Neural progenitor cell (in vitro differentiated cells): ENCODE measurements at places on chromosomes 12 and 14. TPM values are rescaled to one million over a fixed set of nuclear protein-coding genes. Genes with fewer than 3 reads are reported as not detected.
A peak's percentile ranks its signal among the peaks of the same experiment; 100 is the strongest.

- DNase-seq: peak; percentile 3
- H3K27ac ChIP-seq: no peak overlapping the region
- no peaks in the 10 kb centered on the region for H3K27me3 ChIP-seq
These were observed 32.3 kb downstream of the RAD51B start for GRCh38 chr14:67851785-67852410.

- no peaks in the 10 kb centered on the region for H3K27me3 ChIP-seq
- H3K36me3 ChIP-seq: no peaks in the 10 kb centered on the region
- no peak for DNase-seq
- no peak overlapping the region for H3K27ac ChIP-seq
- H3K4me1 ChIP-seq: no peaks in the 10 kb centered on the region
These were observed 44.7 kb downstream of the ANKRD9 start for GRCh38 chr14:102464846-102465341.

DNA sequence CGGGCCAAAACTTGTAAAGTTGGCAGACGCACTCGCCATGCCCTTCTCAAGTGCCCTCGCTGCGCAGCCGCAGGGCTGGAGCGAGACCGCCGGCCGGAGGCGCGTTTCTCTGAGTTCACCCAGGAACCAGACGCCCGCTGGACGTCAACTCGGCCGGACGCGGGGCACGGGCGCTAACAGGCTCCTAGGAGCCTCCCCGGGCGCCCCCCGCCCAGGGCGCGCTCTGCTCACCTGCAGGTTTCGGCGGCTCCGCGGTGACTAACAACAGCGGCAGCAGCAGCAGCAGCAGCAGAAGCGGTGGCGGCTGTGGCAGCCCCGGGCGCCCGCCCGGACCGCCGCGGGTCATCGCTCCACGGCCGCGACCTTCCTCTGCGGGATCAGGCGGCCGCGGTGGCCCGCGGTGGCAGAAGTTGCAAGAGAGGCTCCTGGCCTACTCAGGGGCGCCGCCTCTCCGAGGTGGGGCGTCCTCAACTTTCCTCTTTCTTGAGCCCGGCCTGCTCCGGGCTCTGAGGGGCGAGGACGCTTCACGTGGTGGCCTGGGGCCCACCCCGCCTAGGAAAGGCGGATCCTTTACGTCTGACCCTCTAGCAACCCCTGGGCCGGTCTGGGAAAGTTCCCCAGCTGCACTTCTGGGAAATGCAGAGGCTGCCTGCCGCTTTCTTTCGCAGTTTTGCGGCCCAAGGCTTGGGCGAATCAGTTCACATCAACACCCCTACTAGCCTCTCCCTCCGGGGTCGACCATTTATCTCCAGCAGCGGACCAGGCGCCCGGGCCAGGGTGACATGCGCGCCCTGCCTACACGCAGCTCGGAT, at the start of gene PLBD1:
TSS of gene PLBD1 (minus strand) at position 533 of the 812 bp plus-strand sequence. CDS start at position 346, 187 bp downstream.
- no peaks in the 10 kb centered on the region for H3K4me1 ChIP-seq
- H3K27me3 ChIP-seq: peaks cover 37% of the 10 kb centered on the region
- peak within 1 kb of the TSS; percentile 50 for H3K4me3 ChIP-seq

DNA sequence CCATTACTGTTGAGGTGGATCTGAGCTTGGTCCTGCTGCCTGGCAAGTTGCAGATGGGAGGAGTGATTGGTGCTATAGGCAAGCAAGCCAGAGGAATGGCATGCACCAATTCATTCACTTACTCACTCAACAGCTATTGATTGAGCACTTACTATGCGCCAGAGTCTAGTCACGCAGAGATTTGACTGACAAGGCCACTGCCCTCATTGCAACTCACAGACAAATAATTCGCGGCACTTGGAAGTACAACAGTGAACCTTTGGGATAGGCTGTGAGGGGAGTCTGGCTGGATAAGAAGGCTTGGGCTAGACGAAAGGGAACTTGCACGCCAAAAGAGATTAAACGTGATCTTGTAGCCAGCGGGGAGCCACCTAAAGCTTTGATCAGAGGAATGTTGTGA, 96.2 kb downstream of the NEDD1 start:
- no peak overlapping the region for H3K4me3 ChIP-seq
- DNase-seq: no peak
- no peaks in the 10 kb centered on the region for H3K36me3 ChIP-seq
- peaks cover 37% of the 10 kb centered on the region for H3K4me1 ChIP-seq

GRCh38 chr12:127419111-127419510, 847.9 kb upstream of the TMEM132C start:
- H3K27ac ChIP-seq: no peak overlapping the region
- H3K4me1 ChIP-seq: peaks cover 13% of the 10 kb centered on the region
- no peaks in the 10 kb centered on the region for H3K36me3 ChIP-seq
- DNase-seq: no peak

GRCh38 chr14:99287269-99287942, 15.4 kb upstream of the BCL11B start:
- H3K4me1 ChIP-seq: no peaks in the 10 kb centered on the region
- no peaks in the 10 kb centered on the region for H3K36me3 ChIP-seq
- no peak for DNase-seq

GRCh38 chr12:104626069-104626837, 169.5 kb downstream of the CHST11 start:
- peaks cover 37% of the 10 kb centered on the region for H3K4me1 ChIP-seq
- H3K27ac ChIP-seq: no peak overlapping the region
- H3K27me3 ChIP-seq: no peaks in the 10 kb centered on the region
- DNase-seq: no peak
- no peak overlapping the region for H3K4me3 ChIP-seq

The OSGEP gene
- total RNA-seq: 62.5 and 67.0 TPM in 2 replicates

The RPAP3 gene
- total RNA-seq: 42.7 and 61.9 TPM in 2 replicates

The RNASE4 gene
- total RNA-seq: 2.0 and 2.1 TPM in 2 replicates

The PTCSC3 gene
- not detected in 2 replicates for total RNA-seq
